ENCODE measurements at places on chromosomes 7 and 10. TPM values are rescaled to one million over a fixed set of nuclear protein-coding genes. Genes with fewer than 3 reads are reported as not detected.

DNA sequence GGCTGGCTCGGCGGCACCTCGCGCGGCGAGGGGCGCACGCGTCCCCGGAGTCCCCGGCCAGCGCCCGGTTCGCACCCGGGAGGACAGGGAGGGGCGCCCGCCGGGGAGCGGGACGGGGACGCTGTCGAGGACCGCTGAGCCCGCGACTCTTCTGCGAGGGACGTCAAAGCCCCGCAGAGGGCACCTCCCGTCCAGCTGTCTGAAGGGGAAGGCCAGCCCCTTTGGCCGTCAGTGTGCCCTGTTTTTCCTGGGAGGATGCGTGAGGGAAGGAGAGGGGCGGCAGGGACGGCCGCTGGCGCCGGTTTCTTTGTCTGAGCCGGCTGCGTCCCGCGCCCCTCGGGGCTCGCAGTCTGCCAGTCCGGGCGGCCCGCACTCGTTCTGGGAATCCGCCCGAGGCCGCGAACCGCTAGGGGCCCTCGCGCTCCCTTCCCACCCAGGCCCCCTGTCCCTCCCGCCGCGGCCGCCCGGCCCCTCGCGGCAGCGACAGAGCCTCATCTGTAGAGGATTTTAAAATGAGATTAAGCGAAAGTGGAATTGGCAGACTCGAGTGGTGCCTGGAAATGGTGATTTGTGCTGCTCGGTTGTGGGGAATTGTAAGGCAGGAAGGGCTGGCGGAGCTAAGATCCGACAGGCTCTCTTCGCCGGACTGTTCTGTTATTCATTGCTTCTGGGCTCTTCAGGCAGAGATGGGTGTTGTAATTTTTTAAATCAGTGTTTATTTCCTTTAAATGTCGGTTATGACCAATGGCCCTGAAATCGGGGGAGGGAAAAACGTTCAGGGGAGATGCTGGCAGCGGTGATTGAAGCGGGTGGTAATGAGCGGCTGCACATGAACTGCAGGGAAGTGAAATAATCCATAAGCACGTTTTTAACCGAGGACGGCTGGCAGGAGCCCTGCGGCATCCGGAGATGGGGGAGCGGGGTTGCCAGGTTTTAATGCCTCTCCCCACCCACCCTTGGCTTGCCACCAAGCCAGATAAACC is 618 bp upstream of the RELN start:
- no peak for DNase-seq

DNA sequence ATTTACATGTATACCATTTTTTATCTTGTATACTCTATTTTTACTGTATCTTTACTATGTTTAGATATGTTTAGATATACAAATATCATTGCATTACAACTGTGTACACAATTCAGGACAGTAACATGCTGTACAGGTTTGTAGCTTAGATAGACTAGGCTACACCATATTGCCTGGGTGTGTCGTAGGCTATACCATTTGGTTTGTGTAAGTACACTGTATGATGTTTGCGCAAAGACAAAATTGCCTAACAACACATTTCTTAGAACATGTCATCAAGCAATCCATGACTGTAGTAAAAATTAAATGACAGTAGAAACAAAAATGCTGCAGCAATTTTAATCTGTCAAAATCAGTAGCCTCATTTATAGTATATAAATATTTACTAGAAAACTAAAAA is 812.2 kb downstream of the GRM8 start:
- no peak for DNase-seq

DNA sequence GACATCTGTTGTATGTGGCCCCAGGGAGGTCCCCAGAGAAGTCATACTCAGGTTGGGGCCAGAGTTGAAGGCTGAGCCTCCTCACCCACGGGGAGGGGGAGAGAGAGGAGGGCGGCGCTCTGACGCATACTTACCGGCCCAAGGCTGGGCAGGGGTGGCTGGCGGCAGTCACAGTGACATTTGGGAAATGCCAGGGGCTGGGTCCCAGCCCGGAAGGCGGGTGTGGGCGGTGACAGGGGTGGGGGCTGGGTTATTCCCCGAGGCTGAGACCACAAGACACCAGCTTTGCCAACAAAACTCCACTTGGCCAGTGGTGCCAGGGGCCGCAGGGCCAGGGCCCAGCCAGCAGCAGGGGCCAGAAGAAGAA is 41.1 kb downstream of the RASGEF1A start:
- peak; percentile 32 for DNase-seq

DNA sequence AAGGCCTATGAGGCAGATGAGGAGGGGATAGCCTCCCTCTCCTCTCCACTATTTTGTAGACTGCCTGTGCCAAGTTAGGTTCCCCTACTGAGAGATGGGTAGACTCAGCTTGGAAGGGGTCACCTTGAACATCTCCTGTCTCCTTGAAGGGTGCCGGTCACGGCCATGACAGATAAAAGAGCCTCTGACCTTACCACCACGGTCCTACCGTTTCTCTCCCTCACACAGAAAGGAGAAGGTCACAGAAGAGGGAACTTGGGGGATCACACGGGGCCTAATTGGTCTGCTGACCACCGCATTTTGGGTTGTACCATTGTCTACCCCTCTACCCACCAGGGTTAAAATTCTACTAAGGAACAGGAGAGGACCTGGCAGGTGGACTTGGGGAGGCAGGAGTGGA is 17.0 kb downstream of the PRSS2 start:
- DNase-seq, result no peak

DNA sequence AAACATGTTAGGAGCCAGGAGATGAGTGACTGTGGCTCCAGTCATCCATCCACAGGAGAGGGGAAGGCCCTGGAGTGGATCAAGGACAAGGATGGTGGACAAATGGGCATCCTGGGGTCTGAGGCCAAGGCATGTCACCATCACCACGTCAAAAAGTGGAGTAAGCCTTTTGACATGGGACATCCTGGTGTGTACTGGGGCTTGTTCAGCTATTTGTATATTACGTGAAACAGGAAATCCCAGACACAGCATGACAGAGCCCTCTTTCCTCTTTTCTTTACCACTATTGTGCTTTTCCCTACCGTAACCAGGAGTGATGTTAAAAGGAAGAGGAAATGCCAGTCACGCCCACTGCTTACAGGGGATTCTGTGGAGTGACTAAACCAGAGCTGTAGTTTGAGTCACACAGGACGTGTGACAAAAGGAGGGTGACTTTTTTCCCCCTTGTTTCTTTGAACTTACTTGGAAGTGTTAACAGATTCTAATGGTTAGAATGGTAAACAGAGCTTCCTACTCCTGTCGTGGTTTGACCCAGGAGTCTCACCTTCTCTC is 15.4 kb downstream of the ACSL5 start:
- DNase-seq, result no peak

CISD1 gene
- 176 TPM for total RNA-seq

DNA sequence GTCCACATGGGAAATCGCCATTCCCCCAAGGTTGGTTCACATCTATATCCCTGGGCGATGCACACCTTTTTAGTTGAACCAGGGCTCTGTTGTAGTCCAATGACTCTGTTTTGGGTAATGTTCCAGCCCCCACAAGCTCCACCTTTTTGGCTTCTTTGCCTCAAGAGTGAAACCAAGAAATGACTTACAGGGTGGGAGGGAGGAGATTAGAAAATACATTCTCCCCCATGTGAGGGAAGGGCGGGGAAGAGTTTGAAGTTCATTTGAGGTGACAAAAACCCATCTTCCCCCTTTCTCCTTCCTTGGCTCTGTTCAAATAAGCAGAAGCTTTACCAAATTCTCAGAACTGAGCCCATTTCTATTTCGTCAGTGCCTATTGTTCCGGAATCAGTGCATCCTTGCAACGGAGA is 82.8 kb downstream of the GATA3 start:
- DNase-seq, result no peak

FGL2 gene
- total RNA-seq, result 13.0 TPM

- DNase-seq, result no peak
Measured at GRCh38 chr10:113657544-113657943, 6.3 kb downstream of the NRAP start.

RNLS gene
- total RNA-seq, result 20.6 TPM

DNA sequence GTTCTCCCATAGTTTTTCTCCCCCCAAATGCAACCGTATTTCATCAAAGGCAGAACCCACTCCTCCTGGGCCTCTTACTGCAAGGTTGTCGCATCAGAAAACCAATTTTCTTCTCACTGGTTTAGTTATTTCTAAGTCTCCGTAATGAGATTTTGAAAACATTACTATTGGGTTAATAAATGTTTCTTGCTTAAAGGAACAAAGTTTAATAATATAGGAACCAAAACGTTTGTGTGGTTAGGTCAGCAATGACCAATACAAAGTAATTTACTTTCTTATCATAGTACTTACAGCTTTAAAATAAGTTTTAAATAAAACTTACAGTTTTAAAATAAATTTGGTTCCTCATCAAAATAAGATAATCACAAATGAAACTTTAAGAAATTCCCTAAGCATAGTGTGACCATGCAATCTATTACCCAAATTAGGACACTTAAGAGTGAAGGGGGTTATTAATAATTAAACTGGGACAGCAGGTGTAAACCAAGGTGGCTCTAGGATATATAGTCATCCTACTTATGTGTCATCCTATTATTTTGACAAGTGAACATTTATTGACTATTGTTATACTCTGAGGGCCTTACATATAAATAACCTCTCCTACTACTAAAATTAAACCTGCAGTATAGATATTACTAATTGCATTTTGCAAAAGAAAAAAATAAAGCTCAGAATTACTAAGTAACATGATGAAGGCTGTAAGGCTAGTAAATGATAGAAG is 415.4 kb upstream of the LRRN3 start:
- no peak for DNase-seq

GRCh38 chr7:29291723-29292618 is 97.4 kb downstream of the CHN2 start:
- DNase-seq, result no peak

- DNase-seq, result no peak
Measured at GRCh38 chr10:75532253-75532924, 101.0 kb downstream of the LRMDA start.

GRCh38 chr7:33185786-33186185 is 56.4 kb downstream of the BBS9 start:
- DNase-seq, result no peak

- DNase-seq, result no peak
Measured at GRCh38 chr7:158843771-158844170, 12.6 kb upstream of the DYNC2I1 start.

- DNase-seq, result no peak
Measured at GRCh38 chr10:32459051-32459698, 13.2 kb downstream of the CCDC7 start.

- DNase-seq, result peak; percentile 90
Measured at GRCh38 chr10:124035928-124036558, 57.4 kb downstream of the CHST15 start.

- no peak for DNase-seq
Measured at GRCh38 chr10:110867807-110868465, 3.8 kb upstream of the PDCD4 start.

- no peak for DNase-seq
Measured at GRCh38 chr7:42340436-42340835, 103.4 kb upstream of the GLI3 start.

- no peak for DNase-seq
Measured at GRCh38 chr7:112206991-112207592, 597 bp downstream of the ZNF277 start.

DNA sequence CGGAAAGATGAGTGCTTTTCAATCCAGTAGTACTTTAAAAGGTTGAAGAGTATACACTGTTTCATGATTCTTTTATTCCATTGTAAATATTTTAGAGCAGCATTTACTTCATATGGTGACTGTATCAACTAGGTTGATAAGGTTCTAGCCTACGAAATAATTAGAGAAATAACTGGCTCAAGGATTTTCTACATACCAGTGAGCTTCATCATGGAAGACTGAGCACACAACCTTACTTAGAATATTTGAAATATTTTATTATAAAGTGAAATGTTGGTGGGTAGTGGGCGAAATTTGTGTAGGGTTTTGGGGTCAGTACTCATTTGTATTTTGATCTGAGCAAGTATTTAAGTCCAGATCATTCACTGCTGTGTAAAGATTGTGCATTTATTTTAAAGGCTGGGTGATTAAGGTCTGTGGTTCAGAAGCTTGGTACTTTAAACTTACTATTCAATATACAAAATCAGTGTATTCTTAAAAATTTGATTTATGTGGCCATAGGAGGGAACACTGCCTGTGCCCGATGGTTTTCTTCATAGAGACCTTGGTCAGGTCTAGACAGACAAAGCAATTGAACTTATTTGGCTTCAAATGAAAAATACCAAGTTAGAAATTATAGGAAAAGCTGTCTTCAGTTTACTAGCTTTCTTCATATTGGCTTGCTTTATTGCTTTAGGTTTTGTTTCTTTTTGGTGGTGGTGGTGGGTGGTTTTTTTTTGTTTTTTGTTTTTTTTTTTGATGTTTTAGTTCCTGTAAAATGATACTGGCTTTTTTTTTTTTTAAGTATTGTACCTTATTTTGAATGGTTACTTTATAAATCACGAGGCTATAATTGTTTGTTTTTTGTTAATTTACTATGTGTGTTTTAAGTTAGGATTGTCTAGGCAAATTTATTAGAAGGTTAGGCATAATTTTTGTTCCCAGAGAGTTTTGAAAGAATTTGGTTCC is 3.0 kb downstream of the KMT2E start:
- no peak for DNase-seq

DNA sequence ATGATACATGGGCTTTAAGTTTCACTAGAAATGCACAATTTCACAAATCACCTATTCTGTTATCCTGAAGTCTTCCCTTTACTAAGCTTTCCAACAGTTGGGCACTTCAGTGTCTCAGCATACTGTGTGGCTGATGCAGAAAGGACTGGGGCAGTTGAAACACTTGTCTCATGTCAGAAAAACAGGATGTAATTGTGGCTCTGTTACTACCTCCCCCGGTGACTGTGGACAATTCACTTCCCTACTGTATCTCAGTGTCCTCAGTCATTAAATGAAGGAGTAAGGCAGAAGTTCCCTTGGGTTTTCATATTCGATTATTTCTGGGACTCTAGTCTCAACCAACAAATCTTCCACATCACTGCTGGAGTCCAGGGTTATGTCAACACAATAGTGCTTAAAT is 17.9 kb downstream of the ANKRD22 start:
- no peak for DNase-seq

DNA sequence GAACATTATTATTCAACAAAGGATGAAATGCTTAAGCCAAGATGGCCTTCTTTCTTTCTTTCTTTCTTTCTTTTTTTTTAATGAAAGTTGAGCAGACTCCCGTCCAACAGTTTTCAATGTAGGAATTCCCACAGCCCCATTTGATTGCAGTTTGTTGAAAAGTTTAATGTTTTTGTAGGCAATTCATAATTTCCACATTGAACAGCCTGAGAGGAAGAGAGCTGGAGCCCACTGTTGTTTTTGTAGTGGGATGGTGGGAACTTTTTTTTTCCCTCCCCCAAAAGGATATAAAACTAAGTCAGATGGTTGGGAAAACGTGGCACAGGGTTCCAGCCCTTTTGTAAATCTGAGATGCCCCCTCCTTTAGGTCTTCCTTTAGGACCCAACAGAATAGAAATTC is 86.6 kb downstream of the TCF7L2 start:
- DNase-seq, result no peak

- no peak for DNase-seq
Measured at GRCh38 chr7:45028920-45029344, 28.9 kb downstream of the CCM2 start.

DNA sequence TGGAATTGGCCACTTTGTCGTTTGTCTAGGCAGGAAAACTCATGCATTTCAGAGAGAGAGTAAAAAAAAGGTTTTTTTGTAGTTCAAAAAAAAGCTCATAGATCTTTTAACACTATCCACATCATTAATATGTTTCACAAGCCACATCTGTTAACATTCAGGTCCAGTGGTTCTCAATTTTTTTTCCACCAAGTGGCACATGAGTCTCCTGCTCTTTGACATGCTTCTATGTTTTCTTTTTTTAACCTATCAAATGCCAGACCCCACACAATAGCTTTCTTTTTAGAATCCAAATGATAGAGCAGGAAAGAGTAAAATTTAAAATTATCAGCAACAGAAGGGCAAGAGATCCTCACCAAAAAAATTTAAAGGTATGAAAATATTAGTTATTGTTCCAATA is 20.3 kb downstream of the NOD1 start:
- no peak for DNase-seq

- no peak for DNase-seq
Measured at GRCh38 chr10:77512219-77512578, 125.4 kb downstream of the KCNMA1 start.

Data from Right ventricle myocardium inferior (tissue), 1 donor.